ENCODE measurements at places on chromosomes 13 and 19. TPM values are rescaled to one million over a fixed set of nuclear protein-coding genes. Genes with fewer than 3 reads are reported as not detected.
A peak's percentile ranks its signal among the peaks of the same experiment; 100 is the strongest.

Gene PRR20A
- not detected for polyA plus RNA-seq

Gene CNFN
- not detected for polyA plus RNA-seq

DNA sequence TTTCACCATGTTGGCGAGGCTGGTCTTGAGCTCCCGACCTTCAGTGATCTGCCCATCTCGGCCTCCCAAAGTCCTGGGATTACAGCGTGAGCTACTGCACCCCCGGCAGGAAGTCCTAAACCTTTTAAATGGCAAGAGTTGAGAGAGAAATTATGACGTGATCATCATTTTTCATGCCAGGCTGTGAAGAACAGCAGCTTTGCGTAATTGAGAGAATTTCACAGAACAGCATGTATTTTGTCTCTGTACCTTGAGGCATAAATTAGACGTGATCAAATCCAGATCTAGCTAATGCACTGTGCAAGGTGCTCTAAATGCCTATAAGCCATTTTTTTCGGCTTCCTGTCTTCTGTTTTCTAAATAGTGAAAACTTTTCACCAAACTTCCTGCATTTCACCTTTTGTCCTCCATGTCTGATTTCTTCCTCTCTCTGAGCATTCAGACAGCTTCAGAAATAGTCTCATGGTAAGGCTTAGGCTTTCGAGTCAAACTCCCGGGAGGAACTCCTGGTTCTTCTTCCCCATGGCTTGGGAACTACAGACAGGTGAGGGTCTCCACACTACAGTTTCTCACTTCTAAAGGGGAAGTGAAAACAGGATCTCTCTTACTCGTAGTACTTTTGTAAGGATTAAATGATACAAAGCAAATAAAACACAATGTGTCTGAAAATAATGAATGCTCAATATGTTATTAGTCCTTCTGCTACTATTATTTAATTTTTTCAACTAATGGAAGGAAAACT, 51.0 kb downstream of the WDFY2 start:
- no peak overlapping the region for H3K27ac ChIP-seq
- H3K27me3 ChIP-seq: no peaks in the 10 kb centered on the region
- H3K36me3 ChIP-seq: no peaks in the 10 kb centered on the region
- peak; percentile 42 for DNase-seq
- no peak overlapping the region for H3K4me3 ChIP-seq

DNA sequence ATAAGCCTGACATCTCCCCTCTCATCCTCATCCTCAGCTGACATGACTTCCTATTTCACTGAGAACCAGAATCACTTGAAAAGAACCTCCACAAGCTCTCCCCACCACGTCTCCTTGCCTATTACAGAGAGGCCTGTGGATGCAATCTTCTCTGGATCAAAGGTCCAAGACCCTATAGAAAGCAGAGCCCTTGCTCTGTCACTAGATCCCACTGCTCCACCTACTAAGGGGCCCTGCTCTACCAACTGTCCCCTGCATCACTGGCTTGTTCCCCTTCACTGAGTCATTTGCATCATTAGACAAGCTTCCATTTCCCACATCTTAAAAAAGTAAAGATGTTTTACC, 40.8 kb downstream of the RCBTB2 start:
- H3K4me1 ChIP-seq: peaks cover 72% of the 10 kb centered on the region
- peak overlapping the region; percentile 84 for H3K4me3 ChIP-seq
- peak overlapping the region; percentile 72 for H3K27ac ChIP-seq
- H3K36me3 ChIP-seq: no peaks in the 10 kb centered on the region
